ENCODE measurements at places on chromosomes 13 and 19.

DNA sequence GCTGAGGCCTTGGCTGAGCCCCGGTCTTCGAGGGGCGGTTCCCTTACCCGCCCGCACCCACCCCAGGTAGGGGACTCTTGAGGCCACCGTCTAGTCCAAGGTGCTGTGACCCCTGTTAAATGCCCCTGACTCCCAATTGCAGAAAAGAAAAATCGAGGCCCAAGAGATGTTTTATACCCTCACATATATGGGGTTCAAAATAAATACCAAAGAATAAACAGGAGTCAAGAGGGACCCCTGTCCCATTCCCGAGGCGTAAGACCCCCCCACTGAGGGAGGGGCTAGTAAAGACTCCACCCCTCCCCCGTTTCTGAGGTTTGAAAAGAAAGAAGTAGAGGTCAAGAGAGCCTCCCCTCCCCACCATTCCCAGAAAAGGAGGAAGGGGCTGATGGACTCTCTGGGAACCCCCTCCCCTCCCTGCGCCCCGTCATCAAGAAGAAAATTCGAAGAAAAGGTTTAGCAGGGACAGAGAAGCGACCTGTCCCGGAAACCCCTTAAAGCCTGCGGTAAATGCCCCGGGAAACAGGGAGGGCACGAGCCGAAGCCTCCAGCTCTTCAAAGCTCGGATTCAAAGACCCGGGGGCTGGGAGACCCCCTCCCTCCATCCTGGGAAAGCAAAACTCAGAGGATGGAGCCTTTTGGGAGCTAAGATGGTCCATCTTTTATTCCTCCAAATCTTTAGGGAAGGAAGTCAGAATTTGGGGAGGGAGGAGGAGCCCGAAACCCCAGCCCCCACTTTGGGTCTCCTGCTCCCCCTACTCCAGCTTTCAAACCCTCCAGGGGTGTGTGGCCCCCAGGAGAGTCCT, 755 bp upstream of the RAB3A start:
- DNase-seq = peak; percentile 23

DNA sequence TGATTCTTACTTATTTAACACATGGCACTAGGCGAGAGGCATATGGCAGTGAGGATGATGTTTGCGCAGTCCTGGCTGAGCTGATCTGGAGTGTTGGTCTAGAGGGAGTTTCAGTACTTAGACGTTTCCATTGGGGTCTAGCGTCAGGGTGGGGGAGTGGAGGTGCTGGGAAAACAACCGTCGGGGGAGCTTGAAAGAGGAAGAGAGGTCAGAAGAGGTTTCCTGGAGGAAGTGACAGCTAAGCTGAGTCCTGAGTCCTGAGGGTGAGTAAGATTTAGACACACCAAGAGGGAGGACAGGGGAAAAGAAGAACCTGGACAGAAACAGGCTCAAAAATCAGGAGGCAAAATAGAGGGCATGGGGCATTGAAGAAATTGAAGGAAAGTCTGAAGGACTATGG, 81.4 kb downstream of the ALOX5AP start:
- no peak for DNase-seq

- peak; percentile 79 for DNase-seq
These were observed 11.7 kb downstream of the RANBP3 start for GRCh38 chr19:5966215-5966614.

- DNase-seq = peak; percentile 35
These were observed 91.8 kb upstream of the TSC22D1 start for GRCh38 chr13:44667943-44668342.

DNA sequence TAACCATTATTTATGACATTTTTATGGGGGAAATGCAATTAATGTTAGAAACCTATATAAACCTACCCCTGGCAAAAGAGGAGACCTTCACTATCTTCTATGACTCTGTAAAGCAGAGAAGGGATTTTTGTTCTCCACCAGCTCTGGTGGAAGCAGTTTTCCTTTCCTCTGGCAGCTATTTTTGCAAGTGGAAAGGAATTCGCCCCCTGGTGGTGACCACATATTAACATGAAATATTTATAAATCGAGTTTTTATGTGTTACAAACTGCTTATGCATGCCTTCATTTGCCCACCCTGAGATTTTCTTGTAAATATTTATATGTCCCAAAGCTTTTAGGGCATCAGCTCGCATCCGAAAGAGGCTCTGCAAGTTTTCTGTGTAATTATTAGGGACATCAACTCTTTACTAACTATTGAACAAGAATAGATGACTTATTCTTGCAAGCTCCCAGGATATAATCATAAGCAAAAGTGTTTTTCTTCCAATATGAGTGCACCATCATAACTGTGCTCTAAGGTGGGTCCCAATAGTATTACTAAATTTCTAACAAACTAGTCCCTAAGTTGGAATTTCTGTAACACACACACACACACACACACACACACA, 62.4 kb downstream of the SERTM1 start:
- DNase-seq = peak; percentile 67

- DNase-seq = peak; percentile 89
These were observed at the start of gene INAFM1 for GRCh38 chr19:47274071-47274890. Gene INAFM1, plus strand, starts transcription at chr19:47274885. Its CDS starts 35 bp downstream, at chr19:47274920.

DNA sequence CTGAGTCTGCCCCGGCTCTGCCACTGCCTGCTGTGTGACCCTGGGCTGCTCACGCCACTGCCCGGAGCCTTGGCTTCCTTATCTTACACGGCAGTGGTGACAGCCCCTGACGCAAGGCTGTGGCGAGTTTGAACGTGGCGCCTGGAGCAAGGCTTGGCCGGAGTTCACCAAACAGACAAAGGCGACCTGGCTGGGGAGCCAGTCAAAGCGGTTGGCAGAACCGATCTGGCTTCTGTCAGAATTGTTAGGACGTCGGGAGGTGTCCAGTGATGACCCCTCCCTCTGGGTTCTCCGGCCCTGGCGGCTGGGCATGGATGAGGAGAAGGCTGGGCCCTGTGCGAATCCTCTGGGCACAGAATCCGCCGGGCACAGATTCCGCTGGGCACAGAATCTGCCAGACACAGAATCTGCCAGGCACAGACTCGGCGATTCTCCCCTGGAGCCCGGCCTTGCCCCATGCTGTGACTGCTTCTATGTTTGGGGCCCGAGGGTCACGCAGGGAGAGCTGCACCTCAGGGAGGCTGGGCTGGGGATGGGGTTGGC, 11.7 kb upstream of the TMEM255B start:
- DNase-seq = no peak
